Cerebellar nuclear complex (tissue), 1 donor: ENCODE measurements at places on chromosomes 1 and 21.

DNA sequence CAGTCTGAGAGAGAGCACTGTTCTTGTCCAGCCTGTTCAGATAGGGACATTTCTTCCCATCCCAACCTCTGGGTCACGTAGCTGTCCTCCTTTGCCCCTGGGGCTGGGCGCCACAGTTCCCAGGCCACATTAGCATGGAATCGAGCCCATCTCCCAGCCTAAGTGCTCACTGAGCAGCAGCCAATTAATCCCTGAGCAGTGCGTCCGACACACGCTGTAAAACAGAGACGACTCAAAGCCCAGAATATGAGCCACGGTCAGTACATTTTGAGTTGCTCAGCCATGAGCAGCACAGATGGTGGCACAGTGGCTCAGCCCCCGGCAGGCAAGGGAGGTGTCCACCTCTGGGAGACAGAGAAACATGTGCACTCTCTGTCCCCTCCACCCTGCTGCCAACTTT lies 267.4 kb downstream of the NPHP4 start:
- no peak for DNase-seq

GRCh38 chr1:213572912-213573647 lies 414.7 kb upstream of the PROX1 start:
- no peak for DNase-seq

DNA sequence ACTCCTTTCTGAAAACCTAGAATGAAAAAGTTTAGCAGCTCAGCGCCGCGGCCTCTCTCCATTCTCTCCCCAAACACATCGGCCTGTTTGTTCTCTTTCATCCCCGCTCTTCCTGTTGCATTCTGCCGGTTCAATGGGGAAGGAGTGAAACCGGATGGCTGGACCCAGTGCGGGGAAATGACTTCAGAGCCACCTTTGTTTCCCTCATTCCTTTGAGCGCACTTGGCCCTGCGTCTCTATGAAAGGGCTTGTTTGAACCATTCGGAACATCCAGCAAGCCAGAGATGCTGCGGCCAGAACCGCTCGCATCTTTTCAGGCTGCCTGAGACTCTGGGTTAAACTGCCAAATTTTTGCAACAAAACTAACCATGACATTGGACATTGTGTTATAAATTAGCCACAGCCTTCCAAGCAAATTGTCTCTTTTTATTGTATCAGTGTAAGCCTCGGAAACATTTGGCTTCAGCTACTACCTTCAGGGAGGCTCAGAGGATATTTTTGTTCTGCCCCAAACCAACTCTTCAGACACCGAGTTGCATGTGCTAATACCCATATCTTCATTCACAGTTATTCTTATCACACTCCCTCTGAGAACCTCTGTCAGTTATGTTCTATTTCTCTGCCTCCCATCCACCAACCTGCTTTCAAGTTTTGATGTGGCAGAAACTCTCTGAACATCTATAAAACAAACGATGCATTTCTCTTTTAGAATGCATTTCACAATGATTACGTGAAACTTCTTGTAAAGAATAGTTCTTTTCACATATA lies 5.1 kb upstream of the OLIG1 start:
- no peak for DNase-seq

DNA sequence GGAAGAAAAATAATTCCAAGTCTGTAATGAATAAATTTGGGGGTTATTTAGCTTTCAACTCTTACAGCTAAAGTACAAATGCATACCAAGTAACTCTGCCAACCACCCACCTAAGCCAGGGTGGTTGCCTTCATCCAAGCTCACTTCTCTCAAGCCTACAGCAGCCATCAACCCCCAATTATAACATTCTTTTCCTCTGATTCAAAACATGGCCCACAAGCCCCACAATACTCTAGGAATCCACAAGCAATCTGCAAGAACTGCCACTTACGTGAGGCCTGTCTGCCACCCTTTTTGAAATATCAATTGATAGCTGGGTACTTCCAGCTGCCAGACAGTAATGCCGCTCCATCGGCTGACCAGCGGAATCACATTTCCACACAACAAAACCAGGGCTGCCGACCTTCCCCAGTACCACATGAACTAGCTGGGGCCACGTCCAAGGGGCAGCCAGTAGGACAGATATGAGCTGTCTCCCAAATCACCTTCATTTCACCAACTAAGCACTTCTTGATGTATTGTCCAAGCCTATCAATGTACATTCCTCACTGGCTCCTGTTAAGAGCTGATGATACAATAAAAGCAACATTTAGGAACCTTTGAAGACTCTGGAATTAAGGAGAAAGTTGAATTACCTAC lies 3.2 kb downstream of the LBR start:
- no peak for DNase-seq

DNA sequence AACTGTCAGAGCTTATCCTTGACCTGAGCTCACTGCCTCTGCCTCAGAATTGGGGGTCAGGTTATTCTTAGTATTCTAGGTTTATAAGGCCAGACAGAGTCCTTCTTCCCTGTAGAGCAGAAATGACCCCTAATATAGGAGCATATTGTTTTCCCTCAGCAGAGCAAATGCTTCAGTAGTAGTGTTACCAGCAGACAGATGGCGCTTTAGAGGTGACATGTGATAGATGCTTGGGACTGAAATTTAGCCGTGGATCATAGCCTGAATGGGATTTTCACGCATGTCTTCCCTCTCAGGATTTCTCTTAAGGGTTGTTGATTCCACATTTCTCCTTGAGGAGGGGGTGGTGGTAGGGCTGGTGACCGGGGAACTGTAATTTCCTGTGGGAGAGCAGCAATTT lies 24.5 kb downstream of the ADARB1 start:
- no peak for DNase-seq

- no peak for DNase-seq
Observed at GRCh38 chr1:12654657-12655056, 10.8 kb downstream of the AADACL4 start.

GRCh38 chr1:10146391-10146790 lies 64.0 kb upstream of the KIF1B start:
- no peak for DNase-seq

GRCh38 chr1:33296082-33296458 lies 24.8 kb downstream of the A3GALT2 start:
- no peak for DNase-seq

DNA sequence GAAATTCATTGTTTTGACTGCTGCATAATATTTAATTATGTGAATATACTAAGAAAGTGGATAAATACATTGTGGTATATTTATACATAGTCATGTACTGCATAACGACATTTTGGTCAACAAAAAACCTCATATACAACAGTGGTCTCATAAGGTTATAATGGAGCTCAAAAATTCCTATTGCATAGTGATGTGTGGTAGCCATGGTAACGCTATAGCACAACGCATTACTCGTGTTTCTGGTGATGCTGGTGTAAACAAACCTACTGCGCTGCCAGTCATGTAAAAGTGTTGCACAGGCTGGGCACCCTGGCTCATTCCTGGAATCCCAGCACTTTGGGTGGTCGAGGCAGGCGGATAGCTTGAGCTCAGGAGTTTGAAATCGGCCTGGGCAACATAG lies 52.6 kb upstream of the NHLH2 start:
- no peak for DNase-seq

- no peak for DNase-seq
Observed at GRCh38 chr1:230674581-230674980, 32.3 kb downstream of the COG2 start.

DNA sequence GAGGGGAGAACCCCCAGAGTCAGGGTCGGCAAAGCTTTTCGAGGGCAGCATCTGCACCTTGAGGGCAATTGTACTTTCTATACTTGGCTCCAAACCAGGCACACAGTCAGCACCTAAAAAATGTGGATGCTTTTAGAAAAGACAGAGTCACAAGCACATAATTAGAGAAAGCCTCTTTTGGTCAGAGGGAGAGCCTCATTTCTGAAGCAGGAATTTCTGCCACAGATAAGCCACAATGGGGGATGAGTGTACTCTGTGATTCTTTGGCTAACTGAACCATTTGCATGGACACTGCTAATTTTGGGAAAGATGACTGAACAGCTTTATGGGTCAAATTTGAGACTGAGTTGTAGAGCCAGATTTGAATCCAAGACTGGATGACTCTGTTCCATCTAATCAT lies 635.7 kb downstream of the KIF26B start:
- no peak for DNase-seq

GRCh38 chr21:38220270-38220737 lies 36.5 kb upstream of the KCNJ15 start:
- DNase-seq: no peak

GRCh38 chr1:212769459-212770167 lies 22.0 kb downstream of the NSL1 start:
- DNase-seq: no peak

GRCh38 chr1:54297596-54298283 lies 97.8 kb downstream of the MRPL37 start:
- no peak for DNase-seq

GRCh38 chr1:88935522-88936222 lies 44.3 kb upstream of the GTF2B start:
- no peak for DNase-seq

- no peak for DNase-seq
Observed at GRCh38 chr1:20307026-20307425, 16.4 kb downstream of the VWA5B1 start.

DNA sequence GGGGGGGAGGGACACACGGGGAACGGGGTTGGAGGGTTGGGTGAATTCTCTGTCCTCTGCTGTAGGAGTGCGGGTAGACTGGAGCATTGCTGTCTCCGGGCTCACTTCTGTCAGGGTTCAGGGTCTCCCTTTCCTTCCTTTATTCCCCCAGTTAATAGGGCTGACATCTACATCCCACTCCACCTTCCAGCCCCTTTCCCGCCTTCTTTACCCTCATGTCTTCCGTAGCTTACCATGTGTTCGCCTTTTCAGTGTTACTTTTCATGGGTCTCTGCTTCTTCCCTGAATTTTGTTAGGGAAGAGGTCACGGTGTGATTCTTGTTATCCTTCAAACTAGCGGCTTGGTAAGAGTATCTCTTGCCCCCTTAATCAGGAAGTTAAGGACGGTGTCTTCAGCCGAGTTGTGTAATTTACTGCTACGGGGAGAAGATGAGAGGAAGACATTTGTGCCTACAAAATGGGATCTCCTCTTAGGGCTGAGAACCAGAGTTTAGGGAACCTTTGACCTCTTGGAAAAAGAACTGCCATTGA lies 917 bp downstream of the RAP1A start:
- no peak for DNase-seq

DNA sequence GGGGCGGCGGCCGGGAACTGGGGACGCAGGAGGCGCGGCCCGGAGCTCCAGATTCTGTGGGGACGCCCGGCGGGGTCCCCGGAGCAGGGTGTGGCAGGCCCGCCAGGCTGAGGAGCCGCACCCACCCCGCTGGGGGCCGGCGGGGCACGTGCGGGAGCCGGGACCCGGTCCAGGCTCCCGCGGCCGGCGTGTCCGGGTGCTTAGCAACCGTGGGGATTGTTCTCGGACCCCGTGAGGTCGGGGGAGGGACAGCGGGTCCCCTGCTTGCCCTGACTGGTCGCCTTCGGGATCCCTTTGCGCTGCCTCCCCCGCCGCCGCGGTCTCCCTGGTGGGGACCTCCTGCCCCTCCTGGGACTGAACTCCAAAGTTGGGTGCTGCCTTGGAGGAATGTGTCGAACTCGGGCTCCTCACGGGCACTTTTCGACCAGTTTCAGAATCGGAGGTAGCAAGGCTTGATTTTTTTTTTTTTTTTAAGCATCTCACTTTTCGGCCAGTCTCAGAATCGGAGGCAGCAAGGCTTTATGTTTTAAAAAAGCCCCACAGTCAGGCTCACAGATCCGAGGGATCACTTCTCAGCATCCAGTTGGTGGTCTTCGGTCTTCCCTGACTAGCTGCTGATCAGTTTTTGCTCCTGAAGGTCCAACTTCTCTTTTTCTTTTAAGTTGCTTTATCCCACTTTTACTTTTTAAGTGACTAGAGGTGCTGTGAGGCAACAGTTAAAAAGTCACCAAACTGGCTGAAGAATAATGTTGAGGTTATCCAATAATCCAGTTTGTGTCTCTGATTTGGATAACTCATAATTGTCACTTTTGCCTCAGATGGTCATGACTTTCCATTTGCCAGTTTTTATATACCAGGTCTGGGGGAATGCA lies 648 bp downstream of the FAM76A start:
- no peak for DNase-seq

GRCh38 chr1:237857455-237857854 lies 33.3 kb downstream of the ZP4 start:
- DNase-seq: no peak

GRCh38 chr21:38951095-38951730 lies 145.5 kb downstream of the ETS2 start:
- DNase-seq: no peak

DNA sequence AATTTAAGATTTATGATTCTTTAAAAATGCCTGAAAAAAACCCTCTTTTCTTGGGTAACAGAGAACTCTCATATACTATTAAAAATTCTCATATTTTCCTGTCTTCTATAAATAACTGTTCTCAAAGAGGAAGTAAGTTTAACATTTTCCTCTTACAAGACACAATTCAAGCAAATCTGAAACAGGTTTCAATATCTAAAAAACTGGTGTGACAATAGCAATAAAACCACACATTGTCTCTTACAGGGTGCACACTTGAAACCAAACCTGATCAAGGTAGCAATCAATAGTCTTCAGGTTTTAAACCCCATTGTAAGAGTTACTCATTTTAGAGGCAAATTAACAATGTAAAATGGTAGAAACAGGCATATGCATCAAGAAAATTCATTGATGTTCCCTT lies 28.0 kb downstream of the FUBP1 start:
- no peak for DNase-seq

GRCh38 chr1:96536581-96536980 lies 185.0 kb upstream of the PTBP2 start:
- DNase-seq: no peak

DNA sequence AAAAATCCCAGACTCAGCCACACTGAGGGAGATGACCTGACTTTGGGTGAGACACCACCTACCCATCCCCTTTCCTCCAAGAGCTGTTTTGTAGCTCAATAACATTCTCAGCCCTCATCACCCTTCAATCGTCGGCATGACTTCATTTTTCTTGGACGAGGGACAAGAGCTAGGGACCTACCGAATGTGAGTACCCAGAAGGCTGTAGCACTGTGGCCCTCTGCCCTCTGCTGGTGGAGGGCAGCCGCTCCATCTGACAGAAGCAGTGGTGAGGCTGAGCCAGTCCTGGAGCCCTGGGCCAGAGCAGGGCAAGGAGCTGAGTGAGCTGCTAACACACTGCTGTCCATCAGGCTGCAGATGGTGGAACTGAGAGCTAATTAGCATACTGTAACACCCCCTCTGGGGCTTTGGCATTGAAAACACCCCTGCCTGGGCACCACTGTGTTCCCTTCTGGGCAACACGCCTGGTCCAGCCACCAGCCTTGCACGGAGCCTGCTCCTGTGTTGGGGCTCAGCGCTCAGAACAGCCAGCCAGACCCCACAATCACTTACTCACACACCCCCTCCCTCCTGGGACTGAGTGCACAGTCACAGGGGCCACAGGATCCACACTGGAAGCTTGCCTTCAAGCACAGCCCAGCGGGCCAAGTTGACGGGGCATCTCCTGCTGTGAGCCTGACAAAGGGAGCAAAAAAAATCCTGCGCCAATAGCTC lies 18.3 kb upstream of the ALPL start:
- no peak for DNase-seq

DNA sequence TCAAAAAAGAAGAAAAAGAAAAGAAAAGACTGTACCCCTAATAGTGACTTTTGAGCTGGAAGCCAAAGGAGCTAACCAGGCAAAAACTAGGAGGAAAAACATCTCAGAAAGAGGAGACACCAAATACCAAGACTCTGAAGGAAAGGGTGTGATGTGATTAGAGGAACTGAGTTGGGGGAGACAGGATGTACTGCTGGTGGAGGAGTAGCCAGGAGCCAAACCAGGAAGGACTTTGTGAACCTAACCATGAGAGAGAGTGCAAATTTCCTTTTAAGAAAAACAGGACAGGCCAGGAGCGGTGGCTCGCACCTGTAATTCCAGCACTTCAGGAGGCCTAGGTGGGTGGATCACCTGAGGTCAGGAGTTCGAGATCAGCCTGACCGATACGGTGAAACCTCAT lies 4.1 kb upstream of the RBP7 start:
- DNase-seq: no peak
